ENCODE measurements at places on chromosomes 6 and 20.

- no peak for DNase-seq
Observed at GRCh38 chr6:133730881-133731280, 158.0 kb upstream of the TCF21 start.

GRCh38 chr6:158066136-158066781 is 84.6 kb downstream of the SYNJ2 start:
- no peak for DNase-seq

- DNase-seq: no peak
Observed at GRCh38 chr6:158468666-158469065, 91.2 kb upstream of the TMEM181 start.

GRCh38 chr6:36479256-36479655 is 36.5 kb downstream of the KCTD20 start:
- DNase-seq: peak; percentile 8

- no peak for DNase-seq
Observed at GRCh38 chr6:70424291-70424690, 11.0 kb downstream of the FAM135A start.

GRCh38 chr20:37823296-37823980 is 79.5 kb upstream of the VSTM2L start:
- no peak for DNase-seq

DNA sequence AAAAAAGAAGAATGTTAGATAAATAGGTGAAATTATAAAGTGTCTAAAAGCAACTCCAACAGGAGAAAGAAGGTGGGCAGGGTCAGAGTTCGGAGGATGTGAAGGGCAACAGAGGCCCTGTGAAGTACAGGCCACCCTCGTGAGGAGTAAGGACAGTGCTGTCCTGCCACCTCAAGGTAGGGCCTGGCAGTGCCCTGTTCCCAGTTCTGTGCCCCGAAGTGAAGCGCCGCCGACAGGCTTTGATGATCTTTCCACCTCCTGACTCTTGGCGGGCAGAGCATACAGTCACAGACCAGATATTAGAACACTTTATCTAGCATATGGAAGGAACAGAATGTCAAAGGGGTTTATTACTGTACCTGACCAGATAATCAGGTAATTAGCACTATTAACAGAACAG is 75.8 kb downstream of the GJA10 start:
- DNase-seq: no peak

- DNase-seq: no peak
Observed at GRCh38 chr6:167140589-167141474, 16.9 kb downstream of the GPR31 start.

GRCh38 chr20:13778827-13779226 is 5.9 kb downstream of the ESF1 start:
- DNase-seq: no peak

GRCh38 chr6:2764610-2765165 is 505 bp upstream of the WRNIP1 start:
- DNase-seq: peak; percentile 62

DNA sequence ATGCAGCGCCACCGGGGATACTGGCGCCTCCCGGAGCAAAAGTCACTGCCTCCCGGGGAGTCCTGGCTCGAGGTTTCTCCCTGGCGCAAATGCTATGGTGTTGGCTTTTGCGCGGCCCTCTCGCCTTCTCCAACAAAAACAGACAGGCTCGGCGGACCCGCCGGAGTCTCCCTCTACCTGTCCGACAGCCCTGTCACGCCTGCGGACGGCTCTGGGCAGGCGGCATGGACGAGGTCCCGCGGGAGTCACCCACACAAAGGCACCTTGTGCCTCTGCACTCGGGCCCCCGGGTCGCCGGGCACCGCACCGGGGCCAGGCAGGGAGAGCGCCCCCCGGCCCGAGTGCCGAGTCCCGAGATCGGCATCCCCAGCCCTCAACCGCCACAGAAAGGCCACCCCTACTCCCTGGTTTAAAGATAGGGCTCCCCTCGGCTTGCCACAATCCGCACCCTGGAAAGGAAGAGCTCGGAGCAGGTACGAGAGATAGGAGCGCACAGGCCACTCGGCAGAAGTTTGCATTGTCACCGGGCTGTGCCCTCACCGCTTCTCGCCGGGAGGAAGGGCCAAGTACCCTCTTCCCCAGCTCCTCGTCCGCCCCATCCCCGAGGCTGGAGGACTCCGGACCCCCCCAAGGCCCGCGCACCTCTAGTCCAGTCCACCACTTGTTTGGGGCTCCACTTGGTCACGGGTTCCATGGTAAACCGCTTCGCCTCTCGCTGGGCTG is 903 bp downstream of the CNKSR3 start:
- DNase-seq: no peak

- no peak for DNase-seq
Observed at GRCh38 chr6:52900536-52900935, 9.0 kb downstream of the GSTA3 start.

DNA sequence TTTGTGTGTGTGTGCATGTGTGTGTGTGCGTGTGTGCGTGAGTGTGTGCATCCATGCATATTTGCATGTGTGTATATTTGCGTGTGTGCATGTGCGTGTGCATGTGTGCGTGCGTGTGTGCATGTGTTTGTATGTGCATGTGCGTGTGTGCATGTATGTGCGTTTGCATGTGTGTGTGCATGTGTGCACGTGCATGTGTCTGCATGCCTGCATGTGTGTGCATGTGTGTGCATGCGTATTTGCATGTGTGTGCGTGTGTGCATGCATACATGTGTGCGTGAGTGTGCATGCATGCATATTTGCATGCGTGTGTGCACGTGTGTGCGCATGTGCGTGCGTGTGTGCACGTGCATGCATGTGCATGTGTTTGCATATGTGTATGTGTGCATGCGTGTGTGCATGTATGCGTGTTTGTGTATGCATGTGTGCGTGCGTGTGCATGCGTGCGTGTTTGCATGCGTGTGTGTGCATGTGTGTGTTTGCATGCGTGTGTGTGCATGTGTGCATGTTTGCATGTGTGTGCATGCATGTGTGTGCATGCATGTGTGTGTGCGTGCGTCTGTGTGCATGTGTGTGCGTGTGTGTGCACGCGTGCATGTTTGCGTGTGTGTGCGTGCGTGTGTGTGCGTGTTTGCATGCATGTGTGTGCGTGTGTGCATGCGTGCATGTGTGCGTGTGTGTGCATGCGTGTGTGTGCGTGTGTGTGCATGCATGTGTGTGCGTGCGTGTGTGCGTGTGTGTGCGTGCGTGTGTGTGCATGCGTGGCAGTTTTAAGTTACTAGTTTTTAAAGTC is 57.7 kb upstream of the SMOC2 start:
- no peak for DNase-seq

- no peak for DNase-seq
Observed at GRCh38 chr6:67541586-67541985, 1093.5 kb upstream of the ADGRB3 start.

DNA sequence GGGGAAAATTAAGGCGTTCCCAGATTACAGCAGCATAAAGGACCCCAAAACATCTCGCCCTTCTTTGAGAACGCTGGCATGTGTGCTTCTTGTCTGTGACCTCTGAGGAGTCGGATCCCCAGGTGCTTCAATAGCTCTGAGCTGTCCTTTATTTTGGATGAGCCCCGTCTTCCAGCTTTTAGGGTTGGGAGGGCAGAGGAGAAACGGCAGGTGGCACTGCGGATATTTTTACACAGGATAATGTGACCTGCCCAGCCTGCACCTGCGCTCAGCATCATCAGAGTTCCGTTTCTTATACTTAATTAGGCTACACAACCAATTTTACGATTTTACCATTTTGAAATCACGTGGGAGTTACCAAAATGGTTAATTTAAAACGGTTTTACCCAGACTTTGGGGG is 147.7 kb upstream of the RPS6KA2 start:
- no peak for DNase-seq

DNA sequence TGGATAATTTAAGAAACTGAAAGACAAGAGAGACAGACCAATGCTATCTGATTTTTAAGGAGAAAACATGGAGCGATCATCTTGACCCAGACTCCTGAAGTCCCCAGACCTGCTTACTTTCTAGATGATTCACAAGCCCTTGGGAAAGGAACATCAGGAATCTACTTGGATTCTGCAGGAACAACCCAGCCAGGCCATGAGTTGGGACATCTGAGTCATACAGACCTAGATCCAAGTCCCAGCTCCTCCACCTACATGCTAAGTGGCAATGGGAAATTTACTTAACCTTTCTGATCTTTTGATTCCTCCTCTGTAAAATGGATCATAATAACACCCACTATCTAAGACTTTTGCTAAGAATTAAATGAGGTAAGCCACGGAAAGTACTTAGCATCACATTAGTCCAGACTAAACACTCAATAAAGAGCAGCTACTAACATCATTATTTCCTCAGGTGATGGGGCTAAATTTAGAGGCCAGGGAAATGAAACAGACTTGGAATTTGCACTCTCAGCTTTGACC is 61.0 kb upstream of the MAFB start:
- no peak for DNase-seq

- DNase-seq: peak; percentile 59
Observed at GRCh38 chr20:9025643-9026042, 43.2 kb upstream of the PLCB4 start.

DNA sequence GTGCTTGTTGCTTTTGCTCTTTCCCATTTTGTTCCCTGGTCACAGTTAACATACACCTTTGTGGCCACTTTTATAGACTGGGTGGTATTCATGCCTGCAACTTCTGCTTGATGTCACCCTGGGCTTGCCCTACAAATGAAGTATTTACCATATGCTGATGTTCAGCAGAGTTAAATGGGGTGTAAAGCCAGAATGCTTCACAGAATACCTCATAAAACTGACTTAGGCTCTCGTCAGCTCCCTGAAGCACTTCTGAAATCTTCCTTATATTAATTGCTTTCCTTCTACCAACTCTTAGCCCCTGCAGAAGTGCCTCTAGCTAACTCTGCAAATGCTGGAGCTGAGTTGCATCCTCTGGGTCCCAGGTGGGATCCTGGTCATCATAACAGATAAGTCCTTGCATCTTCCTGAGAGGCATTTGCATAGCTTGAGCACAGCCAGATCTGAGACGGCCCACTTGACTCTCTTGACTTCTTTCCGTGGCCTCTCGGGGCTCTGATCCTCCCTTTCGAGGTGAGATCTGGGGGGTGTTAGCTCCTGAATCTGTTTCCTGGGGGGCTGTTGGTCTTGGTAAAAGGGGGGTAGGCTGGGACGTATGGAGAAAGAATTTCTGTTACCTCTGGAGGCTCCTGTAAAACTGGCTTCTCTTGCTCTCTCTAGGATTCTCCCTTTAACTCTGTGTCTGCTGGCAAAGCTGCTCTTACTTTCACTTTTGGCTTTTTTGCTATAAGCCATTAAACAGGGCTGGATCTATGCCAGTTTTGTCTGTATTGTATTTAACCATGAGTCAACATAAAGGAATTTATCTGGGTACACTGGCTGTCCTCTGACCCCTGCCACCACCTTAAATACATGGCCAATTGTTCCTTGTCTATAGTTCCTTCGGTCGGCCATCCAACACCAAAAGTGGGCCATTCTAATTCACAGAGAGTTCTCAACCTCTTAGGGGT is 223.0 kb upstream of the SYNCRIP start:
- peak; percentile 44 for DNase-seq

- no peak for DNase-seq
Observed at GRCh38 chr6:7938562-7939183, 28.1 kb upstream of the TXNDC5 start.

DNA sequence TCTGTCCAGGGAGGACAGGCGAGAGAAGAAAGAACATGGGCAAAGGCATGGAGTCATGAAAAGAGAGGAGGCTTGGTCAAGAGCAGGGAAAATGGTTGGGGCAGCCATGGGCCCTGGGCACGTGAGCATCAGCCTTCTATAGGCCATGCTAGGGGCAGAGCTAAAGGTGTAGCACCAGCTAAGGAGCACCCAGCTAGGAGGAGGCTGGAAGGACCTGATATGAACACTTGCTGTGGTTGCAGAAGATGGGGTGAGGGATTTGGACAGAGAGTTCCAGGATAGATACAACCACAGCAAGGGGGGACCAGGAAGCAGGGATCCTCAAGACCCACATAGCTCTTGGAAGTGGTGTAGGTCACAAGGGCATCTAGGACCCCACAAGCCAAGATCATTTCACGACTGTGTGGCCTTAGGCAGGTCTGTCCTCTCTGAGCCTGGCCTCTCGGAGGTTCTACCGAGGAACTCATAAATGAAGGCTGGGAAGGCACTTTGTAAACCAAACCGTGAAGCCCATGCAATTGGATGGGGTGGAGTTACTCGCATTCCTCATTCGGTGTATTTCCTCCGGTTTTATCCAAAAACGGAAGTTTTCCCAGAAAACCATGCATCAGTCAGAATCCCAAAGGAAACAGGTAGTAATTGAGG is 74.0 kb upstream of the TOP1 start:
- no peak for DNase-seq

Data from HFFc6 (cell line).